ENCODE measurements at places on chromosomes 7 and 10. TPM values are rescaled to one million over a fixed set of nuclear protein-coding genes. Genes with fewer than 3 reads are reported as not detected.

PDZD8 gene
- total RNA-seq: 16.0 TPM

DNA sequence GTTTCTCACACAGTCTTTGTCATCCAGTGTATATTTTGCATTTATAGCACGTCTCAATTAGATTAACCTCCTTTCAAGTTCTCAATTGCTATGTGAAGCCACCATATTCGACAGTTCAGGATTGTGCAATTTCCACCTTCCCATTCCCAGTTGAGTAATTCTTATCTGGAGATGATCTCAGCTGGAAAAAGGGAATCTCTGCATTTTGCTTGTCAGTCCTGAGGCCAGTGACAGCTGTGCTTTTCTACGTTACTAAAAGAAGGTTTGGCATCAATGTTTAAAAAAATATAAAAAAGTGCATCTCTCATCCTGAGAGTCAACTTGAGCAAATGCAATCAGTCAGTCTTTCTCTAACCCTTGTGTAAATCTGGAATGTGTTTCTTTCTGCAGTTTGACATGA is 247.7 kb downstream of the PRKG1 start:
- DNase-seq: no peak

DNA sequence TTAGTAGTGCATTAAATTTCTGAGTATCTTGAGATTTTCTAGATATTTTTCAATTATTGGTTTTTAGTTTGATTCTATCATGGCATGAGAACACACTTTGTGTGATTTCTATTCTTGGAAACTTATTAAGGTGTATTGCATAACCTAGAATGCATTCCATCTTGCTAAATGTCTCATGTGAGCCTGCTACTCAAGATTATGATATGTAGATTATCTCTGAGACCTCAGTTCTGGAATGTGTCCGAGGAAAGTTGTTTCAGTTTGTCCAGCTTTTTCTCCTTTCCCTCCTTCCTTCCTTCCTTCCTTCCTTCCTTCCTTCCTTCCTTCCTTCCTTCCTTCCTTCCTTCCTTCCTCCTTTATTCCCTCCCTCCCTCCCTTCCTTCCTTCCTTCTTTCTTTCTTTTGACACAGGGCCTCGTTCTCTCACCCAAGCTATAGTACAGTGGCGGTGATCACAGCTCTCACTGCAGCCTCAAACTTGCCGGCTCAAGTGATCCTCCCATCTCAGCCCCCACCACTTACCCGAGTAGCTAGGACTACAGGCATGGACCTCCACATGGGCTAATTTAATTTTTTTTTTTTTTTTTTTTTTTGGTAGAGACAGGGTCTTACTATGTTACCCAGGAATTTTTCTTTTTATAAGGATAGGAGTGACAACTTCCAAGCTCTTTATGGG is 7.6 kb downstream of the ITPRID1 start:
- DNase-seq: no peak

DNA sequence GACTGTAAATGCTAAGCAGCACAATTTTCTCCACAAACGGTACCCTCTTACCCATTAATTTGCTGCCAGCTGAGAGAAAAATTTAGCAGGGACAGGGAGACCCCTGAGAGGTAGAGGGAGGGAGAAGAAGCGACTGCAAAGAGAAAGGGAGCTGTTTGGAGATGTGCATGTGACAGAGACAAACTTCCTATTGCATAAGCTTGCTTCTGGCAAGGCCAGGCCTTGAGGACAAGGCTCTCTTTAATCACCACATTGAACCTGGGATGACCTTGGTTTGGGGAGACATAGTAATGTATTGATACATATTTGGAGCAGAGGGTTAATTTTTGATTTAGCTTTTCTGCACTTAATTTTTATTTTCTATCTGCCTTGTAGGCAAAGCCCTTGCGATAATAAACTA is 31.1 kb upstream of the HIBADH start:
- DNase-seq: no peak

GRCh38 chr10:118584181-118584954 is 11.1 kb downstream of the PRLHR start:
- DNase-seq: no peak

DNA sequence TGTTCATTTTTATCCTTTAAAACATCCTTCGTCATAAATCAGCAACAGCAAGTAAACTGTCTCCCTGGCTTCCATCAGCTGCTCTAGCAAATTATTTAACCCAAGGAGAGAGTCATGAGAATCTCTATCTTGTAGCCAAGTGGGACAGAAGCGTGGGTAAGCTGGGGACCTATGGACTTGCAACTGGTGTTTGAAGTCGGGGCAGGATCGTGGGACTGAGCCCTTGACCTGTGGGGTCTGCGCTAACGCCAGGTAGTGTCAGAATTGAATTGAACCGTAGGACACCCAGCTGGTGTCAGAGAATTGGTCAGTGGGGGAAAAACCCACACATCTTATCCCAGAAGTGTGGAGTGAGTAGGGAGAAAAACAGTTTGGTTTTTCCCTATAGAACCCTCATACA is 13.4 kb downstream of the AIFM2 start:
- no peak for DNase-seq

Measured in activated naive CD8-positive, alpha-beta T cell treated with anti-CD3 and anti-CD28 coated beads, Interleukin-2, amount 10 ng/mL, durations not matched to agents 7 days and 5 days (primary cell).